ENCODE measurements at places on chromosomes 16 and 17. TPM values are rescaled to one million over a fixed set of nuclear protein-coding genes. Genes with fewer than 3 reads are reported as not detected.

TANGO6 gene
- total RNA-seq = 16.7 TPM

ZPBP2 gene
- not detected for total RNA-seq

GLIS2 gene
- total RNA-seq = 6.2 TPM

ARHGDIA gene
- total RNA-seq = 161 TPM

AFMID gene
- total RNA-seq = 34.6 TPM

USP43 gene
- 4.2 TPM for total RNA-seq

HBA1 gene
- not detected for total RNA-seq

GRCh38 chr17:67238991-67239390, 6.0 kb downstream of the HELZ start:
- H3K27ac ChIP-seq = no peak overlapping the region
- H3K4me3 ChIP-seq = no peak overlapping the region
- peaks cover 7% of the 10 kb centered on the region for H3K36me3 ChIP-seq

GRCh38 chr17:43334738-43335402, 63.9 kb upstream of the ARL4D start:
- peaks cover 9% of the 10 kb centered on the region for H3K4me1 ChIP-seq
- H3K27ac ChIP-seq = no peak overlapping the region
- no peak overlapping the region for H3K4me3 ChIP-seq
- DNase-seq = no peak
- H3K36me3 ChIP-seq = no peaks in the 10 kb centered on the region

- H3K27me3 ChIP-seq = no peaks in the 10 kb centered on the region
- DNase-seq = no peak
- H3K27ac ChIP-seq = no peak overlapping the region
- no peaks in the 10 kb centered on the region for H3K4me1 ChIP-seq
Measured at GRCh38 chr16:83906683-83907082, 7.8 kb downstream of the MLYCD start.

DNA sequence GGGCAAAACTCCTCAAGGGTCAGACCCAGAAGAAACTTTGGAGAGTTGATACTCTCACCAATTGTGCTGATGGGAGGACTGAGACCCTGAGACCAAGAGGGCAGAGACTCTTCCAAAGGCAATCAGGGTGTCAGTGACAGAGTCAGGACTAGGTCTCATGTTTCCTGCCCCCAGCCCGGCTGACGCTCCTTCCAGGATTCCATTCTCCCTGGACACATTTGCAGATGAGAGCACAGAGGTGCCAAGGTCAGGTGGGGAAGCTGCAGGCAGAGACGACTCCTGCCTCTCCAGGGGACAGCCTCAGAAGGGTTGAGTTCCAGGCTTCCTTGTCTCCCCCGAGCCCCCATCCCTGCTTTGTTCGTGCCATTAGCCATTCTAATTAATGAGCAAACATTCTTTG, 174.1 kb downstream of the WSCD1 start:
- no peak overlapping the region for H3K4me3 ChIP-seq
- H3K36me3 ChIP-seq = no peaks in the 10 kb centered on the region
- H3K27me3 ChIP-seq = no peaks in the 10 kb centered on the region
- H3K4me1 ChIP-seq = no peaks in the 10 kb centered on the region
- DNase-seq = no peak

- H3K27ac ChIP-seq = no peak overlapping the region
- H3K27me3 ChIP-seq = no peaks in the 10 kb centered on the region
- no peak overlapping the region for H3K4me3 ChIP-seq
- H3K4me1 ChIP-seq = peaks cover 14% of the 10 kb centered on the region
Measured at GRCh38 chr17:59399914-59400313, 68.5 kb downstream of the YPEL2 start.

- H3K4me1 ChIP-seq = no peaks in the 10 kb centered on the region
- no peak for DNase-seq
- H3K27me3 ChIP-seq = no peaks in the 10 kb centered on the region
Measured at GRCh38 chr17:43521389-43521788, 24.8 kb downstream of the ETV4 start.

GRCh38 chr16:30407804-30408534, 563 bp downstream of the ZNF771 start:
- no peaks in the 10 kb centered on the region for H3K36me3 ChIP-seq
- H3K27ac ChIP-seq = peak overlapping the region; percentile 51
- H3K4me3 ChIP-seq = peak overlapping the region; percentile 72
- no peaks in the 10 kb centered on the region for H3K27me3 ChIP-seq
- DNase-seq = no peak

DNA sequence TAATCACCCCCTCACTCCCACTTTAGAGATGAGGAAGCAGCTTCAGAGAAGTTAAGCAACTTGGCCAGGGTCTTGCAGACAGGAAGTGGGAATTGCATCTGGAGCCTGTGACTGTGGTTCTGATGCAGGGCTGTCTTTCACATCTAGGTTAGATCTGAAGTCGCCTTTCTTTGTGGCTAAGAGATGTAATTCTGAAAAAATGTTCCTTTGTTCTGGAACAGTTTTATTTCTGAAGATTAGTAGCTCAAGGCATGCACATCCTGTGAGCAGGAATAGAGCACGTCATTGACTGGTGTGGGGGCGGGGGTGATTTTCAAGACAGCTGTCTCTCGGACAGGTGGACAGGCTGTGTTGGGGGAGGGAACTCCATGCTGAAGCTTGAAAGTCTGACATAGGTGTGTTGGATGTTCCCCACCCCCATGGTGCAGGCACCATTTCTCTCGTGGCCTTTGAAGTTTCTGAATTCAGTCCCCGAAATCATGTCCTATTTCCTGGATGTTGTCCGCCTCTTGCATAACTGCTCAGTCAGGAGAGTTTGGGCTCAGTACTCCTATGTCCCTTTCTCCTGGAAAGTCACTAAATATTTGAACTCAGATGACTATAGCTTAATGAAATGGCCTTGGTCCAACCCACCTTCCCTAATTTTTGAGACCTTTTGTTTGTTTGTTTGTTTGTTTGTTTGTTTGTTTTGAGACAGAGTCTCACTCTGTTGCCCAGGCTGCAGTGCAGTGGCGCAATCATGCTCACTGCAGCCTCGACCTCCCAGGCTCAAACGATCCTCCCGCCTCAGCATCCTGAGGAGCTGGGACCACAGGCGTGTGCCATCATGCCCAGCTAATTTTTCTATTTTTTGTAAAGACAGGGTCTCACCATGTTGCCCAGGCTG, 21.0 kb upstream of the HERPUD1 start:
- no peak overlapping the region for H3K4me3 ChIP-seq
- H3K27me3 ChIP-seq = no peaks in the 10 kb centered on the region
- peaks cover 10% of the 10 kb centered on the region for H3K4me1 ChIP-seq
- DNase-seq = no peak
- no peak overlapping the region for H3K27ac ChIP-seq
- H3K36me3 ChIP-seq = no peaks in the 10 kb centered on the region

GRCh38 chr16:84940670-84941551, 70.4 kb downstream of the ZDHHC7 start:
- no peak overlapping the region for H3K27ac ChIP-seq
- no peaks in the 10 kb centered on the region for H3K27me3 ChIP-seq
- H3K4me1 ChIP-seq = no peaks in the 10 kb centered on the region
- no peaks in the 10 kb centered on the region for H3K36me3 ChIP-seq

DNA sequence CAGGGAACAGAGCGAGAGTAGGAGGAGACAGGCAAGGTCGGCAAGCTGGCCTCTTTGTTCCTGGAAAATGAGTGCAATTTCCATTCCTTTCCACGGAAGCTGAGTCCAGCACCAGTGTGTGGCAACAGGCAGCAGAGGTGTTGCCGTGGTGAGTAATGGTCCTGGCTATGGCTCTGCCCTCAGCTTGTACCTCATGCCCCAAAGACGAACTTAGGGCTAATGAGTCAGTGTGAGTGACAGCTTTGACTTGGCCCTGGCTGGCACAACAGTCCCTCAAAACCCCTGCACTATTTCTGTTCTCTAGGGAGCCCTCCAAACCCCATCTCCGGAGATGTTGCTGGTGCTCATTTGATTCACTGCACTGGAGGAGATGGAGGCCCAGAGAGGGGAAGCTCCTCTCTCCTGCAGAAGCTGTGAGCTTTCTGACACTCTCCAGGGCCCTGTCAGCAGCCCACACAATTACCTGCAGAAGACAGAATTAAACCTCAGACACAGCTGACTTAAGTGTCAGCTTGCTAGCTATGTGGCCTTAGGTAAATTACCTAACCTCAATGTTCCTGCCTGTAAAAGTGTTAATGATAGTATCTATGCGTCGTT, 129.9 kb downstream of the TMEM132E start:
- no peak for DNase-seq
- H3K4me3 ChIP-seq = no peak overlapping the region
- H3K27ac ChIP-seq = no peak overlapping the region
- H3K4me1 ChIP-seq = no peaks in the 10 kb centered on the region
- no peaks in the 10 kb centered on the region for H3K36me3 ChIP-seq
- H3K27me3 ChIP-seq = no peaks in the 10 kb centered on the region

DNA sequence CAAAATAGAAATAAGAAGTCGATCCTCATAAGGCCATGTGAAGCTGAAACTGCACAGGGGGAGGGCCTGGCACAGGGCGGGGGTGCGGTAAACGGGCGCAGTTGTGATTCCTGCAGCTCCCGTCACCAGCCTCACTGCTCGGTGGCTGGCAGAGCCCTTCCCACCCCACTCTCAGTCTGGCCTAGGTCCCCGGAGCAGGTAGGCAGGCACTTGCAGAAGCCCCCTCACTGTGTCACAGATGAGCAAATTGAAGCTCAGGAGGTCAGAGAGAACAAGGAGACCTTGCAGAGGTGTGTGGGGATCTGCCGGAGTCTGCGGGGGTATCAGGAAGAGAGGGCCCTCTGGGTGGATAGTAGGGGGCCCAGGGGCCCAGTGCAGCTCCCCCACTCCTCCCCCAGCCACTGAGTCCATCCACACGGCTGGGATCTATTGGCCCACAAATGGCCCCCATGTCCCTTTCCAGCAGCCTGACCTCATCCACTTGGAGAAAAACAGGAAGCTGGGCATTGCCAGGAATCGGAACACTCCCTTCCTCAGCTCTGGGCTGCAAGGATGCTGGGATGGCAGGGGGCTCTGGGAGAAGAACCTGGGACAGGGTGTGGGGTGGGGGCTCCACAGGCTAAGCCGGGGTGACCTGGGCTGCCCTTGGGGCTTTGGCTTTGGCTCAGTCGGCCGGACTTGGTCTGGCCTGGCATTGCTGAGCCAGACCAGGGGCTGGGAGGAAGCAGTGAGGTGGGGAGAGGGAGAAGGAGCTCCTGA, 21.4 kb upstream of the MAP3K14 start:
- H3K36me3 ChIP-seq = no peaks in the 10 kb centered on the region
- no peaks in the 10 kb centered on the region for H3K27me3 ChIP-seq
- peaks cover 20% of the 10 kb centered on the region for H3K4me1 ChIP-seq
- no peak for DNase-seq
- peak overlapping the region; percentile 32 for H3K27ac ChIP-seq

DNA sequence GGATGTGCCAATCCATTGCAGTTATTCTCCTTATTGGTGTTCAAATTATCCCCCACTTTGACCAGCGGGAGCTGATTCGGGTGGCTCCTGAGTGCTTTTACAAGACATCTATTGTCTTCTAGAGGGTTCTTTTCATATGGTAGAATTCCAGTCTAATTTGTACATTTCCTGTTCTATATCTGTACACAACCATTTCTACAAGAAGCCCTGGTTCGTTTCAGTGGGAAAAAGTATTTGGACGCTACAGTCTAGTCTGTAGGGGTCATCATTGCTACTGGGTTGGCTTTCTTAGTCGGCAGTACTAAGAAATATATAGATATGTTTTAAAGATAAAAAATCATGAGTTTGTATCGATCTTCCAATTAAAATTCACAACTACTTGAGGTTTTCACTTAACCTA, 262.6 kb downstream of the MAP2K6 start:
- H3K4me3 ChIP-seq = no peak overlapping the region
- H3K27me3 ChIP-seq = no peaks in the 10 kb centered on the region
- no peaks in the 10 kb centered on the region for H3K4me1 ChIP-seq
- no peak for DNase-seq

DNA sequence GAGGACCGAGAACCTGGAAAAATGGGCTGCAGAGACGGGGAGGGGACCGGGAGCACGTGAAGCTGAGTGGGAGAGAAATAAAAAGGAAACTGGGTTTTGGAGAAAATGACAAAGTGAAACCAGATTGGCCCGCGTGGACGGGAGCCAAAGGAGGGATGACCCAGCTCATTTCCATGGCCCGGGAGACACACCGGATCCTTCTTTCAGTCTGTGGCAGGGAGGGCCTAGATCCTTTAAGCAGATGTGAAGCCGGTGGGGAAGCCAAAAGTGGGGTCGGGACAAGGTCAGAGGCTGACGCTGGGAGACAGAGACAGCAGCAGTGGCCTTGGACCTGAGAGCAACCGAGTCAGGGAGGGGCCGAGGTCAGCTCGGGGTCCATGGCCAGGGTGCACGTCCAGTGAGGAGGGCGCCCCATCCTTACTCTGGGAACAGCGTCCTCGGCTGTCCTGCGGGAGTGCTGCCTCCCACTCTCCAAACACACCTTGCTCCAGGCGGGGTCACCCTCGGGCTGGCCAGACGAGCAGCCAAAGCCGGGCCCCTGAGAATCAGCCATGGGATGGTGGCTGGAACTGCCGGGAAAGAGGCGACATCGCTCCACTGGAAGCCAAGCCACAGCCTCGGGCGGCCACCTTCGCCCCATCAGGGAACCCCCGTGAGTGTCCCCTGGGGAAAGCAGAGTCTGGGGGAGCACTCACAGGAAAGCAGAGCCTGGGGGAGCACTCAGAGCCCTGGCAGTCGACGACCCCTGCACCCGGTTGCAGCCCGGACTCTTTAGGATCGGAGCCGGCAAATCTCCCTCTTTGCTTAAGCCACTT, 17.3 kb downstream of the CA5A start:
- DNase-seq = no peak
- H3K27me3 ChIP-seq = no peaks in the 10 kb centered on the region
- H3K27ac ChIP-seq = peak overlapping the region; percentile 41
- no peak overlapping the region for H3K4me3 ChIP-seq
- no peaks in the 10 kb centered on the region for H3K36me3 ChIP-seq

GRCh38 chr17:35127751-35128514, 6.5 kb downstream of the FNDC8 start:
- no peaks in the 10 kb centered on the region for H3K27me3 ChIP-seq
- H3K27ac ChIP-seq = no peak overlapping the region
- H3K36me3 ChIP-seq = peaks cover 3% of the 10 kb centered on the region
- H3K4me3 ChIP-seq = no peak overlapping the region
- no peaks in the 10 kb centered on the region for H3K4me1 ChIP-seq
- DNase-seq = no peak

DNA sequence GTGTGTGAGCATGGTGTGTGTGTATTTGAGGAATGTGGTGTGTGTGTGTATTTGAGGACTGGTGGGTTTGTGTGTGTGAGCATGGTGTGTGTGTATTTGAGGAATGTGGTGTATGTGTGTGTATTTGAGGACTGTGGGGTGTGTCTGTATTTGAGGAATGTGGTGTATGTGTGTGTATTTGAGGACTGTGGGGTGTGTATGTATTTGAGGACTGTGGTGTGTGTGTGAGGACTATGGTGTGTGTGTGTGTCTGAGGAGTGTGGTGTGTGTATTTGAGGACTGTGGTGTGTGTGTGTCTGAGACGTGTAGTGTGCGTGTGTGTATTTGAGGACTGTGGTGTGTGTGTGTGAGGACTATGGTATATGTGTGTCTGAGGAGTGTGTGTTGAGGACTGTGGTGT, 18.0 kb upstream of the CACNG1 start:
- no peaks in the 10 kb centered on the region for H3K27me3 ChIP-seq
- H3K4me3 ChIP-seq = no peak overlapping the region
- H3K36me3 ChIP-seq = no peaks in the 10 kb centered on the region

GRCh38 chr17:82051776-82052637, at the start of the genes GPS1 and RFNG:
Gene GPS1, plus strand, starts transcription at chr17:82051898. Its CDS starts 34 bp downstream, at chr17:82051932.
Gene RFNG, minus strand, starts transcription at chr17:82051811. Its CDS starts 45 bp downstream, at chr17:82051766.
- H3K4me3 ChIP-seq = peak within 1 kb of the TSS; percentile 85
- peak; percentile 78 for DNase-seq

Measured in thyroid gland (tissue), 4 donors.